ENCODE measurements at places on chromosomes 4 and X.

GRCh38 chr4:188107931-188108843, 1.2 kb downstream of the TRIML2 start:
- no peak for DNase-seq

DNA sequence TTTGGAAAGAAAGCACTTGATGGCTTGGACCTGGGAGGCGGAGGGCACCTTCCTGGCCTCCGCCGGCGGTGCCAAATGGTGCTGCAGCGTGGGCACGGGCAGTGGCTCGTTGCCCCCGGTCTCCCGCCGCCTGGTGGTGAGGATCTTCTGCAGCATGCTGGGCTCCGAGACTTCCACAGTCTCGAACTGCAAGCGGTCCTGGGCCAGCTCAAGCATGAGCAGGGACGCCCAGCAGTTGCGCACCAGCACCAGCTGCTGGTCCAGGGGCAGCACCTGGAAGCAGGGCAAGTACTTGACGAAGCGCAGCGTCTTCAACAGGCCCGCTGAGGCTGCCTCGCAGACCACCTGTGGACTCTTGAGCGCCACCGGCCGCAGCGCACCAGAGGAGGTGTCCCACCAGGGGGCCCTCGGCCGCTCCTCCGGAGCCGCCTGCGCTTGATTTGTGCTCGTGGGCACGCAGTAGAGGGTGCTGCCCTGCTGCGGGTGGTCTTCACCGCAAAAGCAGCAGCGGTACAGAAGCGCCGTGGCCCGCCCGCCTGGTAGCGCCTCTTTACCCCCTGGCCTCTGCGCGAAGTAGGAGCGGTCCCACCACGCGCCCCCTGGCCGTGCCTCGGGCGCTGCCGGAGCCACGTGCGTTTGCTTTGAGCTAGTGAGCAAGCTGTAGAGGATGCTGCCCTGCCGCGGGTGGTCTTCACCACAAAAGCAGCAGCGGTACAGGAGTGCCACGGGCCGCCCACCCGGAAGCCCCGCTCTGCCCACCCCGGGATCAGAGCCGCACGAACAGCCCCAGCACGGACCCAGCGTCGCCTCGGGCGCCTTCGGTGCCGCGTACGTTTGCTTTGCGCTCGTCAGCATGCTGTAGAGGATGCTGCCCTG, 689 bp downstream of the NR0B1 start:
- DNase-seq: no peak

- no peak for DNase-seq
Observed at GRCh38 chr4:61992351-61992750, 792.2 kb downstream of the ADGRL3 start.

DNA sequence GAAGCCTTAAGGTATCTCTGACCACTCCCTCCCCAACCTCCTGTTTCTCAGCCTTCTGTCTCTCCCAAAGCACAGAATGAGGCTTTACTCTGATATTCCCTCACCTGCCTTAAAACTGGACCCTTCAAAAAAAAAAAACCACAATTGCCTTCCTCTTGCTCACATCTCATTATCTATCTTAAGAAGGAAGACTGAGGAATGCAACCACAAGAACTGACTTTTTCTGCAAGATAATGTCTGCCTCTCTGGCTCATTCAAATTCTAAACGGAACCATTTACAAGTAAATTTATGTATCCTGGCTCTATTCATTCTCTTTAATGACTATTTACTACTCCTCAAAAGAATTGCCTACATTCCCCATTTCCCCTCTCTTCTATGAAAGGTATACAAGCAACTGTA, 545.5 kb upstream of the HTR2C start:
- no peak for DNase-seq

- DNase-seq: no peak
Observed at GRCh38 chr4:139988863-139989765, 164.9 kb downstream of the MAML3 start.

GRCh38 chr4:4333265-4333706, 43.2 kb downstream of the ZBTB49 start:
- no peak for DNase-seq

DNA sequence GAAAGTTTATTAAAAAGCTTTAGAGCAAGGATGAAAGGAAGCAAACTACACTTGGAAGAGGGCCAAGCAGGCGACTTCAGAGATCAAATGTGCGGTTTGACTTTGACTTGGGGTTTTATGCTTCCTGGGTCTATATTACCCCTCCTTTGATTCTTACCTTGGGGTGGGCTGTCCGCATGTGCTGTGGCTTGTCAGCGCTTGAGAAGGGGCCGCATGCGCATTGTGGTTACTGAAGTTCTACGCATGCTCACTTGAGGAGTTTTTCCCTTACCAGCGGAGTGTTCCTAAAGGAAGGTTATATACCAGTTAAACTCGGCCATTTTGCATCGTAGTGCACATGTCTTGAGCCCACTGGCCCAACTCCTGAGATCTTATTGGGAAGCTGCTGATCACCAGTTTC, 9.9 kb downstream of the ZNF157 start:
- DNase-seq: peak; percentile 79

- no peak for DNase-seq
Observed at GRCh38 chr4:39660757-39661156, 22.1 kb upstream of the SMIM14 start.

- DNase-seq: no peak
Observed at GRCh38 chrX:850471-850916, 219.9 kb downstream of the SHOX start.

- no peak for DNase-seq
Observed at GRCh38 chr4:119750048-119750447, 121.4 kb upstream of the PDE5A start.

GRCh38 chr4:612749-613125, 12.6 kb upstream of the PDE6B start:
- DNase-seq: no peak
